ENCODE measurements at places on chromosomes 3 and 15.

GRCh38 chr3:103127098-103127630, 692.3 kb downstream of the ZPLD1 start:
- DNase-seq = no peak

GRCh38 chr3:67558426-67558825, 96.0 kb downstream of the SUCLG2 start:
- DNase-seq = no peak

- peak; percentile 29 for DNase-seq
Observed at GRCh38 chr3:80770106-80771074, 991.1 kb downstream of the GBE1 start.

- no peak for DNase-seq
Observed at GRCh38 chr15:60370869-60371136, 27.0 kb downstream of the ANXA2 start.

- no peak for DNase-seq
Observed at GRCh38 chr3:53188136-53188685, 27.2 kb downstream of the PRKCD start.

- no peak for DNase-seq
Observed at GRCh38 chr3:167001374-167001773, 378.7 kb downstream of the ZBBX start.

DNA sequence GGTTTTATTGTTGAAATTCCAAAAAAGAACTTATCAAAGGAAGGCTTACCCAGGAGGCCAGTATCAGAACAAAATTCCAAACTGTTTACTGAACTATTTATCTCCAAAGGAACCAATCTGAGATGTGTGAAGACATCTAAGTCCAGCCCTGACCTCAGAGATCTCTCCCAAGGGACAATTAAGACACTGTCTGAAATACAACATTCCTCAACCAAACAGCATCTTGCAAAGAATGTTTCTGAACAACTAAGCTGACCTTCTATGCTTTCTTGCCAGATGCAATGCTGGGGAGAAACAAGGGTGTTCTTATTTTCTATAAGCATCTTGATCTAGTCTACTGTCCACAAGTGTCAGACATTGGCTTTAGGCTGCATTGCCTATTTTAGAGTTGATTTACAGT, 13.6 kb downstream of the PDZRN3 start:
- no peak for DNase-seq

GRCh38 chr3:113947372-113948014, at the start of gene ZDHHC23:
Gene ZDHHC23, plus strand, starts transcription at chr3:113948013. Its CDS starts 790 bp downstream, at chr3:113948803.
- DNase-seq = peak; percentile 4

DNA sequence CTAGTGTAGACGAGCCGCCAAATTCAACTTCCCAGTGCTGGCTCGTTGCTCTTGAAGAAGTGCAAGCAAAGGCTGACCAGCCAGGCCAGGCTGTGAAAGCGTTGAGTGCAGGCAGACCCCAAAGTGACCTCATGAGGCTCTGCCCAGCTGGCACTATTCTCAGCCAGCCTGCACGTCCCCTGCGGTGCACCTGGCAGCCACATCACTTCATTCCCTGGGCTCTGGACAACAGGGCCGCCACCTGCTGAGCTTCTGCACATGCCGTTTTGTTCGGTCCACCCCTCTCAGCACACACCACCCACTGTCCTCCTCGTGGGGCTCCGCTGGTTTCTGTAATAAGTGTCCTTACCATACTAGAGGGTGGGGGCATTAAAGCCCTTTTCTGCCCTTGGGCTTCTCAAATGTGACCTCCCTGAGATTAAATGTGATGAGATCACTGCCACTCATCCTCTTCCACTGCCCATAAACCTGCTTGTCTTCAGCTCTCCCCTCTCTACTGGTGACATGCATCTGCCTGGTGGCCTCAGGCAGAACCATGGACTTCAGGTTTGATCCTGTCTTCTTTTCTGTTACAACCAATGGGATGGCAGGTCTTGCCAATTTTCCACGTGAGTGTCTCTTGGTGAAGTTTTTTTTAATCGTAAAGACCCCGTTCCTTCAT, 6.1 kb downstream of the RASGRF1 start:
- DNase-seq = no peak

GRCh38 chr3:127097481-127097880, 95.5 kb upstream of the PRR23E start:
- no peak for DNase-seq

GRCh38 chr3:52350981-52351761, 35.1 kb downstream of the DNAH1 start:
- no peak for DNase-seq

GRCh38 chr3:23797491-23797890, 8.3 kb upstream of the UBE2E1 start:
- DNase-seq = no peak

DNA sequence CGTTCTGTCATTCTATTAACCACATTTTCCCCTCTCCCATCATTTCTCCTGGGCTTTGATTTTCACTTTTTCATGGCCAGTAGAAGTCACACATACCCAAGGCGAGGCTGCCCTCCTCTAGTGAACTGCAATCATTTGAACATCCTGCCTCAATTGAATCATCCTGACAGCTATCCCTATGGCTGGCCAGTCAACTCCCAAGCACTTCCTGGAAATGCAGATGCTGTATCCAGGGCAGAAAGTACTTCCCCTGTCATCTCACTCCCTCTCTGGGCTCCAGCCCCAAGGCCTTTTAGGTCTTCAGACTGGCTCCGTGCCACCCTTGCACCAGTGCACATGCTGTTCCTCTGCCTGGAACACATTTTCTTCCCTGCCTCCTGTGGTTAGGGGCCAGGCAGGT, 738.3 kb upstream of the CFAP20DC start:
- no peak for DNase-seq

- DNase-seq = no peak
Observed at GRCh38 chr15:91128016-91128415, 28.0 kb downstream of the SV2B start.

DNA sequence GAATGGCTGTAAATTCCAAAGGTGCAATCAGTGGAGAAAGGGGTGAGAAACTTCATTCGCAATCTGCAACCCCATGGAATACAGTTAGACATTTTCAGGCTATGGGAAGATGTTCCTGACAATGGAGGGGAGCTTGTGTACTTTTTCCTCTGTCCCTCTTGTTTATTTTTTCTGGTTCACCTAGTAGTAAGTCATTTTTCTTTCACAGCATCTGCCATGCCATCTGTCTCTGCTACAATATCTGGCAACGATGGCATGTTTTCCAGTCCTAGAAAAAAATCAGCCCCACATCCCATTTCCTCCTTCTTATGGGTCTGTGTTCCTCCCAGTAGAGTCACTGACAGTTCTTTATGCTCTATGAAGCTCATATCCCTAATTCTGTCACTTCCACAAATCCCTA, 76.0 kb downstream of the SSR3 start:
- DNase-seq = no peak

GRCh38 chr3:138195481-138195880, 8.4 kb downstream of the ARMC8 start:
- DNase-seq = no peak

- no peak for DNase-seq
Observed at GRCh38 chr3:120470870-120471269, 20.1 kb upstream of the FSTL1 start.

DNA sequence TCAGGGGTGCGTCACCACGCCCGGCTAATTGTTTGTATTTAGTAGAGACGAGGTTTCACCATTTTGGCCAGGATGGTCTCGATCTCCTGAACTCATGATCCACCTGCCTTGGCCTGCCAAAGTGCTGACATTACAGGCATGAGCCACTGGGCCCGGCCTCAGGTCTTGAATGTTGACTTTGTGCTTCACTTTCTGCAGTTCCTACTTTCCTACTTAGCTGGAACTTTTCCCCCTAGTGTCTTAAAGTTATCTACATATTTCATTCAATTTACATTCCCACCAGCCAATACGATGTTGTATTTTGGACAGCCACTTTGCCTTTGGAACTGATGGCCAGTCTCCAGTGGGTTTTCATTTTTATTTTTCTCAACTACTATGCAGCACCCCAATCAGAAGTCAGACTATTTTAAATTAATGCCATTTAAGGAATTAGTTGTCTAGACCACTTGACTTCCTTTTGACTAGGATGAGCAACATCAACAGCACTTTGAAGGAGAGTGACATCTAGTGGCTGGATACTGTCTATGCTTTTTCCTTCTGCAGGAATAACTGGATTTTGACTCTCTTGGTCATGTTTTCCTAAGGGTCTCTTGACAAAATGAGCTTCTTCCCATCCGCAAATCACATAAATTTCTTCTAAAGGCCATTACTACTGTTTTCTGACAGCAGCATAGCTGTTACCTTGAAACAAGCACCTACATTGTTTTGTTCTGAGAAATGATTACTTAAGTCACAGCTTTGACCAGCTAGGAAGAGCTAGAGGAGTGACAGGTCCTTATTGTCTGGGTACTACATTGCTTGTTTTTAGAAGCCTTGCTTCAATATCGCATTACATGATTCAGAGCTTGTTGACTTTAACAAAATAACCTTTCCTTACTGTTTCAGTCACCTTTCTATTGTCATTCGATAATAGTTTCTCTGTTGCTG, 140.2 kb downstream of the ITPR1 start:
- DNase-seq = peak; percentile 17

DNA sequence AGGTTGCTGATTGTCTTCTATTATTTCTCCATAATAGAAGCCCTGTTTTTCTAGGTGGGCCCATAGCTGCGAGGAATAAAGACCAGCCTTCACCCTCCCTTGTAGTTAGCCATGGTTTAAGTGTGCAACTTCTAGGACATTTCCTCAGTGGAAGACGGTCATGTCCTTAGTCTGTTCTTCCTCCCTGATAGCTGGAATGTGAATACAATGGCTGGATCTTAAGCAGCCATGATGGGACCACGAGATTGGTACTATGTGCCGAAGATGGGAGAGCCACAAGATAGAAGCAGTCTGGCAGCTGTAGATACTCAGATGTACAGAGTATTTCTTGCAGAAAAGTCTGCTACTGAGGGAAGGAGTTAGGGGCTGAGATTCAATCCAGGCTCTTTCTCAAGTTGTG, 152.9 kb downstream of the PTPRG start:
- DNase-seq = no peak

DNA sequence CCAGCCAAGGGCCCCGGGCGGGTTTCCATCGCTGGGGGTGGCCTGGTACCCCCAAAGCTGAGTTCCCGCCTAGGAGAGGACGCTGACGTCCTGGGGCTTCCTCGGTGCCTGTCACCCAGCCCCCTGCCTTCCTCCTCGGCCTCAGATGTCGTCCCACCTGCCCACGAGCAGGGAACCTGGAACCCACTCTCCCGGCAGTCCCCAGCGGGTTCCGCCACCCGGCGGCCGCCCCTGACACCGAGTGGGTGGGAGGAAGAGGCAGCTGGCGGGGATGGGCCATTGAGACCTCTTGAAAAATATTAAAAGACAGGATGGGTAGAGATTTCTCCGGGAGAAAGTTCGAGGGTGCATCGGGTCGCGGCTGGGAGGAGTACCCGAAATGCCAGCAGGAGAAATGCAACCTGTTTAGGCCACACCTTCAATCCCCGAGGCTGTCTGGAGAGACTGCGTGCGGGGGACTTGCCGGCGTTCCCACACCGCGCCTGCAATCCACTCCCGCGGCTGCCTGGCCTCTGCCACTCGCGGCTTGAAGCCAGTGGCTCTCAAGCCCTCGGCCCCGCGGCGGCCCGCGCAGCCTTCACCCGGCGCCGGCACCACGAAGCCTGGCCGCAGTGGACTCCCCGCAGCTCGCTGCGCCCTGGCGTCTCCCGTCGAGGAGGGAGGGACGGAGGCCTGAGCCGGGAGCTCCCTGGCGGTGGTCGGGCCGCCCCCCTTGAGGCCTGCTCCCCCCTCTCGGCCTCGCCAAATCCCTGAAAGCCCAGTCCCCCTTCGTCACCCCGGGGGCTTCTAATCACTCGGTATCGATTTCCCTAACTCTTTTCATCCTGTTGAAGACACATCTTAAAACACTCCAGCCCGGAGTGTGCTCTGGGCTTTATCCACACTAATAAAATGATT, 8.6 kb upstream of the NR2F2 start:
- no peak for DNase-seq

DNA sequence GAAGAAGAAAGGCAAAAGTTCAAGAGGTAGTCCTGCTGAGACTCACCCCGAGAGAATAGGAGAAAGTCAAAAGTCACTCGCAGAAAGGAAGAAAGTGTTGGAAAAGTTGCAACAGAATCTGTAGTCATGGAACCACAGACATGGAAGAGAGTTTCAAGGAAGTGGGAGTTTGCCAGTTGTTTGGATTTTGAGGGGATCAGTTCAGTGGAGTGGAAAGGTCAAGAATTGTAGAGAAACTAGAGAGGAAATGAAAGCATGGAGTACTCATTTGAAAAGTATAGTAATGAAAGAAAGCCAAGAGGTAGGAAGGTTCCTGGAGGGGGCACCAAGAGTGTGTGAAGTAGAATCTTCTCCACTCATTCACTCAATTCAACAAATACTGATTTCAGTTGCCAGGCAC, 34.7 kb downstream of the SPTSSB start:
- DNase-seq = no peak

Measured in NCI-H748 treated with DMSO at 0.1 percent for 48 hours (cell line).